NCI-H226 (cell line): ENCODE measurements at places on chromosomes 7 and 10.
A peak's percentile ranks its signal among the peaks of the same experiment; 100 is the strongest.

DNA sequence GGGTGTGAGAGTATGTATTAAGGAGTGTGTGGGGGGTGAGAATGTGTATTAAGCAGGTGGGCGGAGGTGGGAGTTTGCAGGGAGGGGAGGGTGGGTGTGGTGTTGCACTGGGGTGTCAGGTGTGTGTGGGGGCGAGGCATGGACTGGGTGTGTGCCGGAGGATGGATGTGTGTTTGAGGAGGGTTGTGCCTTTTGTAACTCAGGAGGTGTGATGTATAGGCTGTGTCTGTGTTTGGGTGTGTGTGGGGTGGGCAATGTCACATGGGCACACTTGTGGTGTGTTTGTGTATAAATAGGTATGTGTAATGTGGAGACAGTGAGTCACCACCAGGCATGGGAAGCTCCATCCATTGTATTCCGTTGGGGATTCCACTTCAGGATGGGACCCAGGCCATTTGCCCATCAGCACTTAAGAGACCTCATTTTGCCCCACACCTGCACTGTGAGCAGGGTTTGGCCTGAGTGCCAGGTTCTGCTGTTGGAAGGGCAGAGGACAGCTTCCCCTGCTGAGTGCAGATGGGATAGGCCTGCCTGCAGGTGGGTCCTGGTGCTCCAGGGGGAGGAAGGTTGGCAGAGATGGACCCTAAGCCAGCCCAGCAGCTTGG, 5.8 kb downstream of the UNC5B start:
- DNase-seq = peak; percentile 53

DNA sequence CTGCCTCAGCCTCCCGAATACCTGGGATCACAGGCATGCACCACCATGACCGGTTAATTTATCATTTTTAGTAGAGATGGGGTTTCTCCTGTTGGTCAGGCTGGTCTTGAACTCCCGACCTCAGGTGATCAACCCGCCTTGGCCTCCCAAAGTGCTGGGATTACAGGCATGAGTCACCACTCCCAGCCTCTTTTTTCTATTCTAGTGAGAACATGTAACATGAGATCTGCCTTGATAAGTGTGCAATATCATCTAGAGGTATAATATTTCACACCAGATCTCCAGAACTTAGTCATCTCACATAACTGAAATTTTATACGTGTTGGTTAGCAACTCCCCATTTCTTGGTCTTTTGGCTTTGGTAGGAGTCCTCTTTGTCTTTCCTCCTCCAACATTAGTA, 656.9 kb downstream of the CNTNAP2 start:
- DNase-seq = no peak

DNA sequence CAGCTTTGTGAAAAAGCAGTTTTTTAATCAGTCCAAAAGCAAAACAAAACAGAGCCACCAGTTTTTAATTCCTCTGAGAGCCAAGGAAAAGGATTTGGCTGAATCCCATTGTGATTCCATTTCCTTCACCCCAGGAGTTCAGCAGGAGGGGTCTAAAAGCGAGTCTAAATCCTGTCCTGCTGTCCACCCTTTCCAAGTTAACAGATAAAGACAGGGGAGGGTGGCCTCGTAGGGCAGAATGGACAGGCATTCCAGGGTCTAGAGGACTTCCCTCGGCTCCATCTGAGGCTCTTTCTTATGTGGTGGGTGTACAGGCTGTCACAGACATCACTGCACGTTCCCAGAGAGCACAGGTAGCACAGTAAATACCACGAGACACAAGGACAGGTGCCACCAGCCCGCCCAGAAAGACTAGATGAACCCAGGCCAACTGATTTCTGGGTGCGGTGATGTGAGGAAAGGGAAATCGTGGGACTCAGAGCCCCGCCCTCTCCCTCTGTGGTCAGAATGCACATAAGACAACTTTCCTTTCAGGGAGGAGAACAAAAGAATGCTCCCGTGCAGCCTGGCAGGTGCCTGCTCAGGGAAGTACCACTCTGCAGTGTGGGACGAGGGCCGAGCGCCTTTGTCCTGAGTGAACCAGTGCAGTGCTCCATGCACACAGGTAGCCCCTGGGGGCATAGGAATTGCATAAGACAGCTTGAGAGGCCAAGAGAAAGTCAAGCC, 119.7 kb downstream of the ABLIM1 start:
- DNase-seq = no peak

DNA sequence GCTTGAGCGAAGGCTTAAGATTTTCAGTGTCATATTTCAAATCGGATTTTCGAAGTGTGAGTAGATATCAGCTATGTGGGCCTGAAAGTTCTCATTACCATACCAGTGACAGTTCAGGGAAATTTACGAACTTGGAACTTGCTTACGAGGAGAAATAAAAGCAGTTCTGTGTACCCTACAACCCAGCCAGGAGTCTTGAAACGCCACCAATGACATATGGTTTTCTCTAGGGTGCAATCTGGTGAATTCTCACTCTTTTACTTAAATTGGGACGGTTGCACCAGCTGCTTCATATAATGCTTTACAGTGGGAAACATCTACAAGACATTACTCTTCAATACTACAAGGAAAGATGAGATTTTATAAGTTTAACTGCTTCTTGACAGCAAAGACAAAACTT, 253.6 kb upstream of the FOXK1 start:
- DNase-seq = no peak

- DNase-seq = no peak
These were observed 417.0 kb upstream of the PFKP start for GRCh38 chr10:2650328-2650727.

GRCh38 chr10:21715531-21716195, 181.6 kb downstream of the MLLT10 start:
- DNase-seq = no peak

- no peak for DNase-seq
These were observed 23.5 kb upstream of the FAM180A start for GRCh38 chr7:135771961-135772638.

DNA sequence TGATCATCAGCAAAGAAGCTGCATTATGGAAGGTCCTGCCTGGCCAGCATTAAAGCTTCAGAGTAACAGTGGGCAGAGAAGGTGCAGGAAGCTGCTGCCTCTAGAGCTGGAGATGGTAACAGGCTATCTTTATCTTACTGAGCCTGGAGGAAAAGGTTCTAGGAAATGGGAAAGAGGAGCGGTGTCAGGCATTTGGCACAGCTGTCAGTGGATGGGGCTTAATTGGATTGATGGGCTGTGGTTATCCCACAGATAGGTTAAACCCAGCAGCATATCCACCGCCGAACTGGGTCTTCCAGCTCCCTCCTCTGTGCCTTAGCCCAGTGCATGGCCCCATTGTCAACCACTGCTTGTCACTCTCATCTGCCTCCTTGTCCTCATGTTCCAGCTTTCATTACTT, 127.6 kb downstream of the CCNY start:
- DNase-seq = no peak

DNA sequence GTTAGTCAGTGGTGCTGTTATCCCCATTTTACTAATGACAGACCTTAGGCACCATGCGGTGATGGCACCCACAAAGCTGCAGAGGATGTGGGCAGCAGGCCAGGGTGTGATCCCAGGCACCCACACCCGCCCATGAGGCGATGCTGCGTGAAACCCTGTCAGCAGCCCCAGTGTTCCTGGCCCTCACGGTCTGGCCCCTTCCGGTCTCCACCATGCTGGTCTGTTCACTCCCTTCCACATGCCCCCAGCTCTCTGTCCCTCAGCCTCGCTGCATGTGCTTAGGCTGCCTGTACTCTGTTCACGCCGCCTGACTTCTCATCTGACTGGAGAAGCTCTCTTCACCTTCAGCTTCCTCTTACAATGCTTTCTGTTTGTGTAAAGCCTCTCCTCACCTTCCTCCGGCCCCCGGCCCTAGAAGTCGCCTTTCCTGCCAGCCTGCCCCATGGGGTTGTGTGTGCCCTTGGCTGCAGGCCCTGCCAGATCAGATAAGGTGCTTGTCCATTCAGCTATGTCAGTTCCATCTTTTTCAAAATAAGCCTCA, 17.6 kb upstream of the ORAI2 start:
- no peak for DNase-seq

DNA sequence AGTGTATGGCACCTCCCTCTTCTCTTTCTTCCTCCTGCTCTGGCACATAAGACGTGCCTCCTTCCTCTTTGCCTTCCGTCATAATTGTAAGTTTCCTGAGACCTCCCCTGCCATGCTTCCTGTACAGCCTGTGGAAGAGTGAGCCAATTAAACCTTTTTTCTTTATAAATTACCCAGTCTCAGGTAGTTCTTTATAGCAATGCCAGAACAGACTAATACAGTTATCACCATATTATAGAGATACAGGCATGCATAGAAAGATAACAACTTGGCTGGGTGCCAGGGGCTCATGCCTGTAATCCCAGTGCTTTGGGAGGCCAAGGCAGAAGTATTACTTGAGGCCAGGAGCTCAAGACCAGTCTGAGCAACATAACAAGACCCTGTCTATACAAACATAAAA, 53.2 kb downstream of the GCC1 start:
- peak; percentile 74 for DNase-seq

DNA sequence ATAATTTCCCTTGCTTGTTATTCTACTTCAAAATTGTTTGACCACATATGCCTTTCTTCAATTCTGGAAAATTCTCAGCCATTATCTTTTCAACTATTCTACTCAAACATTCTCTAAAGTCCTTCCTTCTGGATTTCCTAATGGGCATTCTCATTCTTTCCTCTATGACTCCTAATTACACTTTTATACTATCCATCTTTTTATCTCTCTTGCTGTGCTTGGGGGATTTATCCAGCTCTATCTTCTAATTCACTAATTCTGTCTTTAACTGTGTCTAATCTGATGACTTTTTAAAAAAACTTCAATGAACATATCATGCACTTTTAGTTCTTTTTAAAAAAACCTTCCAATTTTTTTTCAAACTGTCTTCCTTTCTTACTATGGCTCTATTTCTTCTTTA, 38.4 kb downstream of the C10orf143 start:
- no peak for DNase-seq

GRCh38 chr10:72295330-72295910, 21.7 kb downstream of the DDIT4 start:
- no peak for DNase-seq

GRCh38 chr10:486666-487322, 202.7 kb downstream of the DIP2C start:
- DNase-seq = no peak

DNA sequence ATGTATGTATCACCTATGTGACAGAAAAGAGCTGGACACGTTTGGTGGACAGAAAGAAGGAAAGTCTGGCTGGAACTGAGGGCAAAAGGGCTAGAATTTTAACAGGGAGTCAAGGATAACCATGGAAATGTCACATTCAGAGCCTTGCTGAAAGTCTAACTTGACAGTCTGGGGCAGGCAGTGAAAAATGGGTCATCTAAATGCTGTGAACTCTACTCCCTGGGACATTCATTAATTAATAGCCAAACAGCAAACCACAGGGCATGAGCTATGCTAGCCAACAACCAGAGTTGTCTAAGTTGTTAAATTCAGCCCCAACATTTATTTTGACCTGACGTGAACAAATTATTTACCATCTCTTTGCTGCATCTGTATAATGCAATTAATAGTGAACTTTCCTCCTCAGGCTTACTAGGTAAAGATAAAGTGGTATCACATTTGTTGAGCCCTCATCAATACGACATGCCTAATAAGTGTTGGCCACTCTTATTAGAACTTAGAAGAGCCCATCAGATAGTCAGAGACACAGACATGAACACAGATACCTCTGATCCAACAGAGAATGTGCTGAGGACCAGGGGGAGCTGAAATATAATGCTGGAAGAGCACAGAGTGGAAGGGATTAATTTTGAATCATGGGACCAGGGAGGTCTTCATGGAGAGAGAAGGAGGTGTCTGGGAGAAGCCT, 109.9 kb downstream of the SORCS1 start:
- no peak for DNase-seq

- DNase-seq = no peak
These were observed 2.8 kb downstream of the LZTS2 start for GRCh38 chr10:101002456-101002855.

- DNase-seq = no peak
These were observed 1019.8 kb downstream of the CNTNAP2 start for GRCh38 chr7:147136352-147136751.

- DNase-seq = no peak
These were observed 116.4 kb upstream of the ITGB1 start for GRCh38 chr10:33074443-33074842.

- no peak for DNase-seq
These were observed 476.2 kb upstream of the FZD8 start for GRCh38 chr10:36118314-36118713.

- DNase-seq = no peak
These were observed 710.1 kb downstream of the SORCS3 start for GRCh38 chr10:105351187-105351586.

- DNase-seq = no peak
These were observed 52.8 kb upstream of the CUL1 start for GRCh38 chr7:148645898-148646297.

DNA sequence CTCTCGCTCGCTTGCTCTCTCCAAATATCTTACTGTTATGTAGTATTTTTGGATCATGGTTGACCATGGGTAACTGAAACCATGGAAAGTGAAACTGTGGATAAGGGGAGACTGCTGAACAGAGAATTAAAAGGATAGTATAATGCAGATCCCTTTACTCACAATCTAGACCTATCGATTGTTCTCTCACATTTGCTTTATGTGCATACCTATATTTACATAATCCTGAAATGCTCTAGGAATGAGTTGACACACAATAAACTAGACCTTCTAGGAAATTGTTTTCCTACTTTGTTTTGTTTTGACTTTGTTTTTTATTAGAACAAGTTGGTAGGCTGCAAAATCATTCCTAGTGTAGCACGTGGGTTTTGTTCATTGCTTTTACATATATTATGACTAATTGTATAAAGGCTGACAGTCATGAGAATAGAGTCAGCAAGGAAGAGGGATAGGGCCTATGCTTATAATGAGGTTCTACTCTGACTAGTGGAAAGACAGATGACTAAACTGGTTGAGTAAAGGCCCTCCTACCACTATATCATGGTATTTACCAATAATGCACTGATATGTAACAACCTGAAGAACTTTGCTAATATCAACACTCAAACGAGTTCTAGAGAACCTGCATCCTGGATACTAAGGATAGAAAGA, 175.3 kb upstream of the TARP start:
- no peak for DNase-seq

DNA sequence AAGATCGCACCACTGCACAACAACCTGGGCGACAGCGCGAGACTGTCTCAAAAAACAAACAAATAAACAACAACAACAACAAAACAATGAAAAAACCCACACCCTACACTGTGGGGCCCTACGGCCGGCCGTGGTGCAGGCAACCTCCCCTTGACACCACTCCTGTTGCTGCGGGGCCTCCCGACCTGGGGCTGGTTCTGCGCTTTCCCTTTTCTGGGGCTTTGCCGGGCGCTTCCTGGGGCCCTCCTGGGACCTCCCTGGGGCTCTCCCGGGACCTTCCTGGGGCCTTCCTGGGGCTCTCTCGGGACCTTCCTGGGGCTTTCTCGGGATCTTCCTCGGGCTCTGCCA, 46.6 kb downstream of the INSIG1 start:
- no peak for DNase-seq

GRCh38 chr7:80542398-80542797, 30.5 kb upstream of the GNAT3 start:
- peak; percentile 64 for DNase-seq
